ENCODE measurements at places on chromosomes 1 and 21. TPM values are rescaled to one million over a fixed set of nuclear protein-coding genes. Genes with fewer than 3 reads are reported as not detected.

Gene CFHR2
- not detected for total RNA-seq

Gene TRIM67
- under 0.01 TPM for total RNA-seq

DNA sequence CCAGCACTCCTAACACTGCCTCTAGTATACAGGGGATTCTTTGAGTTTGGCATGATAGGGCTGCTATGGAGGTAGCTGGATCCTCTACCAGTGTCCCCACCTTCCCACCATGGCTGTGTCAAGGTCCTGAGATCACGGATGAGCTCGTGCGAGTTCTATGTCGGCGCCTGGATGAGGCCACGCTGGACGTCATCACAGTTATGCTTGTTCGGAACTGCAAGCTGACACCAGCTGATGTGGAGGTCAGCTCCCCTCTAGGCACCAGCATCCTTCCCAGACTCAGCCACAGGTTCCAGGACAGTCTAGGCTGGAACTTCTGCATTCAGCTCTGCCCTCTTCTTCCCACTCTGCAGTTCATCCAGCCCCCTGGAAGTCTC, 15.2 kb downstream of the HYI start:
- H3K4me3 ChIP-seq = no peak overlapping the region
- no peaks in the 10 kb centered on the region for H3K4me1 ChIP-seq
- no peaks in the 10 kb centered on the region for H3K27me3 ChIP-seq
- H3K36me3 ChIP-seq = peaks cover 14% of the 10 kb centered on the region
- no peak overlapping the region for H3K27ac ChIP-seq

DNA sequence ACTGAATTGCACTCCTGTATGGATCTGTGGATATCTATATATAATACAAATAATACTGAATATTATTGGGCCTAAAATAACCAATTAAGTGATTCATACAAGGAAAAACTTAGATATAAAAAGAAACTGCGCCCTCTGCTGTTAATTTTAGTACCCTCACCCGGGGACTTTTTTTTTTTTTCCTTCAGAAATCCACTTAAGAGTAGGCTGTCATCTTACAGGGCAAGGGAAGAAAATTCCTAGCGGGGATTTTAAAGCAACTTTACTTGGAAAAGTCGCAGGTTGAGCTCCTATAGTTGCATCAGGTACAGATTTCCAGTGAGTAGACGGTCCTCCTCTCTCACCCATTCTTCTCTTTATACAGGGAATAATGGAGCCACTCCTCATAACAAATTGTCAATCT, 1.3 kb downstream of the NTNG1 start:
- H3K4me1 ChIP-seq = peaks cover 22% of the 10 kb centered on the region
- no peak overlapping the region for H3K4me3 ChIP-seq
- DNase-seq = no peak

DNA sequence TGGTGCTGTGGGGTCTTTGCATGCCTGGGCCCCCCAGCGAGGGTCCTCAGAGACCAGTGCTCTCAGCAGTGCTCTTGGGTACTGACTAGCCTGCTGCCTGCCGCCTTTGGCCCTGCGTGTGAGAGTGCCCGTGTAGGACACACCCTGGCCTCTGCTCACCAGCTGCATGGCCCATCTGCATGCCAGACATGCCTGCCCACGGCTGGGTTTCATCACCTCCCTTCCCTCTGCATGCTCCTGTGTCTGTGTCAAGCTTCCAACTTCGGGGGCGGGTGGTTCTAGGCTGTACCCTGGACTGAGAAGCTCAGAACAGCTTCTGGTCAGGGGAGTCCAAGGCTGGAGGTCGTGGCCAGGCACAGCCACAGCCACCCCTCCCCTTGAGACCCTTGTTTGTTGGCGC, 56.9 kb downstream of the PTPRF start:
- H3K27ac ChIP-seq = no peak overlapping the region
- peaks cover 7% of the 10 kb centered on the region for H3K36me3 ChIP-seq
- H3K27me3 ChIP-seq = no peaks in the 10 kb centered on the region
- no peaks in the 10 kb centered on the region for H3K4me1 ChIP-seq

DNA sequence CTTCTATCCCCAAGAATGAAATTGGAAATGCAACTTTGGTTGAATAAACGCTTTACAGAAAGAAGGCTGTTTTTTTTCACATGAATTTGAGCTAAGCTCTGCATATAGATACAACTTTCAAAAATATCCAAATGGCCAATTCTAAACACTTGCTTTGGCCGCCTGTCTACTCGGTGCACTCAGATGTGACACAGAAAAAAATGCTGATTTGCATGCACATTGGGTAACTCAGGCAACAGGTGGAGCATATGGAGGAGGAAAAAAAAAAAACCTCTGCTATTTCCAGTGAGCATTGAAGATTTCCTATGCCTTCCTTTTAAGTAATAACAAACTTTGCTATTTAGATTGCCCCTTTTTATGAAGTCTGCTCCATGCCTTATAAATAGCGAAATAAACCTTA, 262.5 kb downstream of the GRIK1 start:
- DNase-seq = no peak
- no peaks in the 10 kb centered on the region for H3K4me1 ChIP-seq
- H3K36me3 ChIP-seq = no peaks in the 10 kb centered on the region
- H3K4me3 ChIP-seq = no peak overlapping the region
- H3K27me3 ChIP-seq = no peaks in the 10 kb centered on the region
- no peak overlapping the region for H3K27ac ChIP-seq

DNA sequence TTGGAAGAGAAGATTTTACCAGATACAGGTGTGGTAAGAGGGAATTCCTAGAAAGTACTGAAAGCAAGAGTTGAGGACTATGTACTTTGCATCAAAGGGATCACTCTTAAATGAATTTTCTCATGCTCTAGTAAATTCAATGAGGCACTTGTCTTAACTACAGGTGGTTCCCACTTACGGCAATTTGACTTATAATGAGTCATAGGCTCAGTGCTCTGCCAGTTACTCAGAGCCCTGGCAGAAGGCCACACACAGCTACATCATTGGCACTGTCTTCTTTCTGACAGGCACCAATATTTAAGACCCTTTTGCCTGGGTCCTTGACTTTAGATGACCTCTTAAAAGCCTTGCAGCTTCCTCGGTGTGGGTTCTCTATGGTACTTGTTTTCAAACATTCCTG, 15.9 kb upstream of the ADAMTS5 start:
- H3K36me3 ChIP-seq = no peaks in the 10 kb centered on the region
- no peak overlapping the region for H3K27ac ChIP-seq
- peak; percentile 13 for DNase-seq

Gene BGLAP
- not detected for total RNA-seq

GRCh38 chr1:203328714-203329122, 22.2 kb downstream of the FMOD start:
- no peak overlapping the region for H3K4me3 ChIP-seq
- H3K4me1 ChIP-seq = peaks cover 56% of the 10 kb centered on the region
- H3K36me3 ChIP-seq = no peaks in the 10 kb centered on the region
- DNase-seq = peak; percentile 90

Gene CFHR4
- total RNA-seq = not detected

DNA sequence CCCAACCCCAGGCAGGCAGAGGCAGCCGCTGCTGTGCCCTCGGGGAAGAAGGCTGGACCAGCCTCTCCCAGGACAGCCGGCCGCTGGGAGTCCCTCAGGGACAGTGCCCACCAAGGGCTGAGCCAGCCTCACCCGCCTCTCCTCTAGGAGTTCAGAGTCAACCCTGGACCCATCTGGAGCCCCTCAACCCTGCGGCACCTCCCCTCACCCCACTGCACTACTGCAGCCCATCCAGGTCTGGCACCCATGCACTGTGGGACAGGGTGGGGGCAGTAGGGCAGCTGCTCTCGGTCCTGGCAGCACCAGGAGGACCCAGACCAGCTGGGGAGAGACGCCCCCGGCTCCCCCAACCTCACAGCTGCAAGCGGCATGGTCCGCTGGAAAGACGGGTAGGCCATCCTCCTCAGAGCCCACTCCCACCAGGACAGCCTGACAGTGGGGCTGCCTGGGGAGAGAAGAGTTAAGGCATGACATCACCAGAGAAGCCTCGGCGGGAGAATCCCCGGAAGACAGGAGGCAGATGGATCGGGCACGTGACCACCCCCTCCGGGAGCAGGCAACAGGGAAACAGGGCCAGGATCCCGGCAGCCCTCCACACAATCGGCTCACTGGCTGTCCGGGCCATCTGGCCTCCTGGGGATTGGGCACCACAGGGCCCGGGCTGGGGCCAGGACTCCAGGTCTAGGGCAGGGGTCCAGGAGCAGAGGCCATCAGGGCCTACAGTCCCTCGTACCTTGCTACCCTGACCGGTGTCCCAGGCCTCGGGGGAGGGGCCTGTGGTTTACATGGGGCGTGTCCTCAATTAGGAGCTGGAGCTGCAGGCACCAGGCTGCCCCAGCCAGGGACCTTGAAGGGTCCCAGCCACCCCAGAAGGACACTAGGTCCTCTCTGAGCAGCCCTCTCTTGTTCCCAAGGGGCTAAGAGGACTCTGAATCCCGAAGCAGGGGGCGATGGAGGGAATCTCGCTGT, 3.1 kb downstream of the ACAP3 start:
- peaks cover 39% of the 10 kb centered on the region for H3K4me1 ChIP-seq
- H3K27me3 ChIP-seq = no peaks in the 10 kb centered on the region
- peak; percentile 72 for DNase-seq
- H3K4me3 ChIP-seq = no peak overlapping the region
- H3K27ac ChIP-seq = peak overlapping the region; percentile 72
- H3K36me3 ChIP-seq = no peaks in the 10 kb centered on the region

Gene EFCAB7
- total RNA-seq = 4.9 TPM

Gene THEM5
- total RNA-seq = not detected

- no peak overlapping the region for H3K4me3 ChIP-seq
- DNase-seq = no peak
- H3K36me3 ChIP-seq = no peaks in the 10 kb centered on the region
- no peak overlapping the region for H3K27ac ChIP-seq
- peaks cover 28% of the 10 kb centered on the region for H3K4me1 ChIP-seq
These were observed 17.5 kb downstream of the RSPH1 start for GRCh38 chr21:42478504-42478903.

Gene HHAT
- total RNA-seq = 4.4 TPM

DNA sequence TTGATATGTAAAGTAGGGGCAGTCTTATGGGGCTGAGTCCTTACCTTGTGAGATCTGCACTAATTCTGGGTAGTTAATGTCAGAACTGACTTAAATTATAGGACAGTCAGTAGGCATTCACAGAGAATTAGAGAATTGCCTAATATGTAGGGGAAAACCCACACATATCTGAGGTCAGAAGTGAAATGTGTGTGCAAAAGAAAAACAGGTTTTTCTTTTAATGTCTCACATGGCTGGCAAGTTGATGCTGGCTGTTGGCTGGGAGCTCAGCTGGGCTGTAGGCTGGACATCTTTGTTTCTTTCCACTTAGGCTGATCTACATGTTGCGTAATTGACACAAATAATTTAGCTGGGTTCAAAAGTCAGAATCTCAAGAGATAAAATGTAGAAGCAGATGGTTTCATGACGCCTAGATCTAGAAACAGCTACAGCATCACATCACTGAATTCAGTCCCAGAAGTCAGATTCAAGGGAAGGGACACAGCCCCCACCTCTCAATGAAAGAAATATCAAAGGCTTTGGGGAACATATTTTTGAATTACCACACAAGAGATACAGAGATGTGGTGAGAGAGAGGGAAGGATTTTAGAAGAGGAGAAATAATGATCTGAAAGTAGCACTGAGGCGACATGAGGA, 98.9 kb downstream of the TNFSF18 start:
- no peak for DNase-seq
- no peak overlapping the region for H3K4me3 ChIP-seq
- H3K27me3 ChIP-seq = no peaks in the 10 kb centered on the region
- H3K36me3 ChIP-seq = no peaks in the 10 kb centered on the region
- no peaks in the 10 kb centered on the region for H3K4me1 ChIP-seq
- no peak overlapping the region for H3K27ac ChIP-seq

DNA sequence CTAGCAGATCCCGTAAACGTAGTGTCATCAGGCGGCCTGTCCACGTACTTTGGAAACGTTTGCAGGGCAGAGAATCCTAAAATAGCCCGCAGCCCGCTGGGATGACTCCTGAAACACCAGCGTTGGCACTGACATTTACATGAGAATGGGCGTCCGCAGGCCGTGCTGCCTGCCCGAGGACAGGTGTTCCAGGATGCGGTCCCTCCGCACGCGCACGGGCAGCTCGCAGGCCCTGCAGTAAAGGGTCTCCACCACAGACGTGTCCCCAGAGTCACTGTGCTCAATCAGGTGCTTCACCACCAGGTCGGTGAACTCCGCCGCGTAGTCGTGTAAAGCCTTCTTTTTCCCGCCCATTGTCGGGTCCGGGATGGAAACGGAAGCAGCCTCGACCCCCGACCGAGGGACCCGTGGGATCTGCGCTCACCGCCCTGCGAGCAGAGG, 5.8 kb upstream of the CCDC27 start:
- H3K4me1 ChIP-seq = peaks cover 31% of the 10 kb centered on the region
- peaks cover 3% of the 10 kb centered on the region for H3K36me3 ChIP-seq
- H3K4me3 ChIP-seq = peak overlapping the region; percentile 88

- no peak for DNase-seq
- H3K36me3 ChIP-seq = peaks cover 2% of the 10 kb centered on the region
- peak overlapping the region; percentile 89 for H3K4me3 ChIP-seq
- H3K27ac ChIP-seq = peak overlapping the region; percentile 99
- no peaks in the 10 kb centered on the region for H3K27me3 ChIP-seq
These were observed 648 bp downstream of the ATP5PF start for GRCh38 chr21:25733859-25734653.

DNA sequence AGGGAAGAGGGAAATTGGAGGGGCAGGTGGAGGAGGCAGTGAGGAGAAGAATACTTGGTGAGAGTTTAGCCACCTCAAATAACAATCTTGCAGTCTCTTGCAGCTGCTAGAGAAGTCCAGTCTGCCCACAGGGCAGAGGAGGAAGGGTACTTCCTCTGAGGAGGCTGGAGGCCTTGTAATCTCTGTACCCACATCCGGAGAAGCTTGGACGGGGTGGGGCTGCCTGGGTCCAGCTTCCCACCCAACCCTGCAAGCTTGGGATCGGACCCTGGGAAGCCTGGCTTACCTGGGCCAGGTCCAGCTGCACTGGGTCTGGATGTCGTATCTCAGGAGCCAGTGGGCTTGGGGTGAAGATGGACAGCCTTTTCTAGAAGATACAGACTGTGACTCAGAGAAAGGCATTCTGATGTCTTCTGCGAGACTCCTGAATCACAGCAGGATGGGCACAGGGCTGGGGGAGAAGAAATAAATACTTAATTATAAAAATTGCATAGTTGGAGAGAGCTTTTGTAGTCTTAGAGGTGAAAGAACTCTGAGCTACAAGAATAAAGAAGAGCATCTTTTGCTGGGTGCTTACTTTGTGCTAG, 111.8 kb upstream of the JUN start:
- H3K4me1 ChIP-seq = peaks cover 68% of the 10 kb centered on the region
- no peaks in the 10 kb centered on the region for H3K36me3 ChIP-seq
- H3K27ac ChIP-seq = peak overlapping the region; percentile 61
